Fibroblast of villous mesenchyme (primary cell): ENCODE measurements at places on chromosomes 16 and 17. TPM values are rescaled to one million over a fixed set of nuclear protein-coding genes. Genes with fewer than 3 reads are reported as not detected.

GRCh38 chr17:58165981-58166380 lies 801 bp upstream of the OR4D2 start:
- DNase-seq, result no peak

DNA sequence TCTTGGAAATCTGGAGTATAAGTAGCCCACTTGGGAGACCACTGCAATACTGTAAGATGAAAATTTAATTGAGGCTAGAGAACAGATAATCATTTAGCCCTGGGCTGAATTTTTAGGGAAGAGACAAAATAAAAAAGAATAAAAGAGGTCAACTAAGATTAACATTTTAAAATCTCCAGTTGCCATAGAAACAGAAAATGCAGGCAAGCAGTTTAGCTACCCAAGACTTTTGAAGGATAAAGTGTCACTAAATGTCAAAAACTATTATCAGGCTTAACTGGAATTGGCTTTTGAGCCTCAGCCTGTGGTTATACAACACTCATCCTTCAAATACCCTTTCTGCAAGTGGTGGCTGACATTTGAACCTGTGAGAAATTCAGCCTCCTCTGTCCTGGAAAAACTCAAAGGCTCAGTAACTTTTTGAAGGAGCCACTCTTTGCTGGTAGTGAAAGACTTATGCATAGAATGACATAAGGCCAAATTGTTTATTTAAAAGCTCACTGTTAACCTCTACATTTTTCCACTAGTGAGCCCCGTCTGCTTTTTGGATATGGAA lies 220.7 kb upstream of the KCNJ16 start:
- peak; percentile 10 for DNase-seq

GRCh38 chr16:68909099-68909733 lies 65.9 kb downstream of the TANGO6 start:
- DNase-seq, result peak; percentile 17

DNA sequence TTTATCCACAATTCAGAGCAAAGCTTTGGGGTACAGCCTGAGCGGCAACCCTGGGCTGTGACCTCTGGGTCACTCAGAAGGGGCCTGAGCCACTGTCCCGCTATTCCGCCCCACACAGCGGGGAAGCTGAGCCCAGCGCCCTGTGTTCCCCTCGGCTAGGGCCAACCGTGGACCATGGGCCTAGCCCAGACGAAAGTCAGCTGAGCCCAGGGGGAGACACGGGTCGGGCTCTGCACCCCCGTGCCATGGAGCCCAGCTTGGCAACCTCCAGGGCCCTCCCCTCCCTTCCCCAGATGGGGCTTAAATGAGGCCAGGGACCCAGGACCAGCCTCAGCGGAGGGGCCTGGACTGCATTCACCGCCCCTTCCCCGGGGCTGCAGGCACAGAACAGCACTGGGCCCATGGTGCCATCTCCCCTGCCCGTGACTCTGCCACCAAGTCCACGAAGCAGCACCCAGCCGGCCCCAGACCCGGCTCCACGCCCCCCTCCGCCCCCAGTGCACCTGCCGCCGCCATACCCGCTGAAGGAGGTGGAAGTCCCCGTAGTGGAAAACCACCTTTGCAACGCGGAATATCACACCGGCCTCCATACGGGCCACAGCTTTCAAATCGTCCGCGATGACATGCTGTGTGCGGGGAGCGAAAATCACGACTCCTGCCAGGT lies 1.8 kb downstream of the TPSD1 start:
- DNase-seq, result no peak

GRCh38 chr17:49829026-49829425 lies 18.8 kb downstream of the TAC4 start:
- DNase-seq, result no peak

DNA sequence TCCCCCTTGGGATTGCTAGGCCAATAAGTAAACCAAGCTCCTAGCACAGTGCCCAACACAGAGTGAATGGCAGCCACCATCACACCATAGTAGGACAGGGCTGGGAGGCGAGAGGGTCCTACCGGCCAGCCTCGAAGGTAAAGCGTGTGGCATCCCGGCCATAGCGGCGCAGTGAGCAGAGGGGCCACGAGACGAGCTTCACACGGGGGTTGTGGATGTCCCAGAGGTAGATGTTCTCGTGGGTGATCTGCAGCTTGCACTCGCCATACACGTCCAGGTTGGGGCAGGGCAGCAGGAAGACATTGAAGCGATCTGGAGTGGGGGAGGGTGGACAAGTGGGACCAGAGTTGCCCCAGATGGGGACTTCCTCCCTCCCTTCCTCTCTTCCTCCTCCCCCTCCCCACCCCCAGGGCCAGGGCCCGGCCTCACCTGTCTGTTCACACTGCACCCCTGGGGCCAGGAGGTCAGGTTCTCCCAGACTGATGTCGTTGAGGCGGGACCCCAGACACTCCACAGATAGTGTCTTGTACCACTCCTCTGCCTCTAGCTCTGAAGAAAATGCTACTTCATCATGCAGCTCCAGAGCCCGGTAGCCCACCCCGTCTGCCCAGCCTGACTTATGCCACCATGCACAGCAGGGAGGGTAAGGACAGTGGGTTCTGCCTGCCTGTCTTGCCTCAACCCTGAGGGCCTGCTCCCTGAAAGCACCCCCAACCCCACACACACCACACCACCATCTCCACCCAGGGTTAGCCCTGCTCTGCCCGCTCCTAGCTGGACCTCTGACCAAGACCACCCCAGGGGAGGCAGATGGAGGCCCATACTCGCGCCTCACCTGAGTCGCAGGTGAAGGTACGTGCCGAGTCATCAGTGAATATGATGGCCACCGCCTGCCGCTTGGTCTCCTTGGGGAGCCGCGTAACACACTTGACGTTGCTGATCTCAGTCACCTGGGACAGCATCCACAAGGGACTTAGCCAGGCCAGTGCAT lies 11.3 kb downstream of the DOK4 start:
- DNase-seq, result no peak

- peak; percentile 41 for DNase-seq
These were observed 96.5 kb upstream of the ASIC2 start for GRCh38 chr17:33389504-33390135.

- peak; percentile 72 for DNase-seq
These were observed 82.6 kb downstream of the DYNLRB2 start for GRCh38 chr16:80623376-80623775.

GUCY2D gene
- total RNA-seq, result under 0.01 TPM in 1 of 2 replicates, not detected in the other

DNA sequence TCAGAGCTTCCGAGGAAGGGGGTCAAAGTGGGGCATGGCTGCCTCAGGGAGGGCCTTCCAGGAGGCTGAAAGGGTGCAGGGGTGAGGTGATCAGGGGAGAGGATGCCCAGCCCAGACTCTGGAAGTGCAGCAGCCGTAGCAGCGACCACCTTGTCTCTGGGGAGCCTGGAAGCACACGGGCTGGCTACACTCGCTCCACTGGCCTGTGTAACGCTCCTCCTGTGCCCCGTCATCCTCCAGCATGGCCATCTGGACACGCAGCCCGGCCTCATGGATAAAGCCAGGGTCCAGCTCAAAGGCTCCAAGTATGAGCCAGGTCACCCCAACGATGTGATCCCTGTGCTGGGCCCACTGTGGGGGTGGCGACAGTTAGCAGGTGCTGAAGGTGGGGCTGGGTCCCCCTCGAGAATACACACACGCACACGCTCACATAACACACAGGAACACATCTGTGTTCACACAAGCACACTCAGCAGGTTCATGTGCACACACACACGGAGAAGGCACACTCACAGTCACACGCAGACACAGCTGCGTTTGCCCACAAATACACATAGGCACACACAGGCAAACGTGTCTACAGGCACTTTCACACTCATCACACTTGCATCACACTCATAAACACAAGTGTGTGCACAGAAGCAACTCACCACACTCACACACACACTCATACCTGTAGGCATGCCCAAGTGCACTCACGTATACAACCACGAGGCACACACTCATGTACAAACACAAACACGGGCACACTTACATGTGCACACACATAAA lies 19.3 kb downstream of the POLR3K start:
- no peak for DNase-seq

DNA sequence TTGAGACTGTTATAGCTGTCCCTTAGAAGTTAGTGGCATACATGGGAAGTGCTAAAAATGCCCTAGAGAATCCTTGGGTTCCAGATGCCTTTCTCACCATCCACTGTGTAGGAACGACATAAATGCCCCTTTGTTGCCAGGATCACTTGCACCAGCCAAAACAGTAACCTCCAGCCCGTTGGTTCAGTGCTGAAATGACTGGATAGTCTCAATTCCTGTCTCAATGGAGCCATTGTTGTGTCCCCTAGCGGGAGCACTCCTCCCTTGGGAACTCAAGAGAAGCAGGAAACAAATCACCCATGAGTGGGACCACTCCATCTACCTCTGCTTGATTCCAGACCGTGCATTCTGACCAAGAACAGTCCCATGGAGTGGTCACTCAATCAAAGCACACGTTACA lies 23.1 kb downstream of the MPHOSPH6 start:
- no peak for DNase-seq

DNA sequence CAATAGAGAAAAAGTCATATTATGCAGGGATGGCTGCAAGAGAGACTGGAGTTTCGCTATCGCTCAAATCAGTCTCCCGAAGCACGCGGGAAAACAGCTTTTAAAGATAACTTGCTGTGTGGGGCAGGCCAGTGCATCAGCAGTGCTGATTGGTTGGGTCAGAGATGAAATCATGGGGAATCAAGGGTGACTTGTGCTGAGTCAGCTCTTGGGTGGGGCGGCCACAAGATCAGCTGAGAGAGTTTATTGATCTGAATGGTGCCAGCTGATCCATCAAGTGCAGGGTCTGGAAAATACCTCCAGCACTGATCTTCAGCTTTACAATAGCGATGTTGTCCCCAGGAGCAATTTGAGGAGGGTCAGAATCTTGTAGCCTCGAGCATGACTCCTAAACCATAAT lies 430.5 kb downstream of the RBFOX1 start:
- no peak for DNase-seq

CETP gene
- not detected in 2 replicates for total RNA-seq

GRCh38 chr16:69188716-69189115 lies 1.8 kb downstream of the SNTB2 start:
- DNase-seq, result no peak

FOXC2 gene
- total RNA-seq, result 0.64 TPM in 1 of 2 replicates, not detected in the other

- peak; percentile 55 for DNase-seq
These were observed 36.8 kb downstream of the ASPA start for GRCh38 chr17:3512505-3513171.

C17orf78 gene
- total RNA-seq, result not detected in 2 replicates

- DNase-seq, result no peak
These were observed 24.1 kb downstream of the ANKFN1 start for GRCh38 chr17:56177361-56177760.

KCNJ18 gene
- total RNA-seq, result not detected in 2 replicates

DNA sequence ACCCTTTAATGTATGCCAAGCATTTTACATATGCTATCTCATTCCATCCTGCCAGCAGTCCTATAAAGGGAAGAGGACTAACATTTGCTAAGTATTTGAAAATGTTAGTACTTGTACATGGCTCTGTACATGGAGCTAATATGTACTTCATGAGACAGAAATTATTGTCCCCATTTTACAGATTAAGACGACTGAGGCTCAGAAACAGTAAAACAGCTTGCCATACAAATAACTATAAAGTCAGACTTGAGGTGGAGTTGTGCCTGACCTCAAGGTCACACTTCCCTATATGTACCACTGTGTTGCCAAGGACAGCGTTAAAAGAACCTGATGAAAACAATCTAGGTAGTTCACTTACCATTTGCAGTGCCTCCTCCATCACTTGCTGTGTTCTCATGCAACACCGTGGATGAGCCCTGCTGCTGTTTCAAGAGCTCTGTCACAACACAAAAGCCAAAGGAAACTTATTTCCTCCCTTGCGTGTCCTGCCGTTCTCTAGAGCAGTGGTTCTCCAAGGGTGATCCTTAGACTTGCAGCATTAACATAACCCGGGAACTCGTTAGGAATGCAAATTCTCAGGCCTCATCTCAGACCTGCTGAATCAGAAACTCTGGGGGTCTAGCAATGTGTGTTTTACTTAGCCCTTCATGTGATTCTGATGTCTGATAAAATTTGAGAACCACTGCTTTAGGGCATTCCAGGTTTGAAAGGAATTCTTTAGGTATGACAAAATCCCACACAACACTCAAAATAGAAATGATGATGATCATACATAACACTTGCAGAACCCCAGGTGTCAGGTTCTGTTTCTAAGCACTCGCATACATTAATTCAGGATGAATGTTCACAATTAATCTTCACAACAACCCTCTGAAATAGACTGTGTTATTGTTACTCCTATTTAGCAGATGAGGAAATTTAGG lies 51.2 kb upstream of the MTMR4 start:
- no peak for DNase-seq

DNA sequence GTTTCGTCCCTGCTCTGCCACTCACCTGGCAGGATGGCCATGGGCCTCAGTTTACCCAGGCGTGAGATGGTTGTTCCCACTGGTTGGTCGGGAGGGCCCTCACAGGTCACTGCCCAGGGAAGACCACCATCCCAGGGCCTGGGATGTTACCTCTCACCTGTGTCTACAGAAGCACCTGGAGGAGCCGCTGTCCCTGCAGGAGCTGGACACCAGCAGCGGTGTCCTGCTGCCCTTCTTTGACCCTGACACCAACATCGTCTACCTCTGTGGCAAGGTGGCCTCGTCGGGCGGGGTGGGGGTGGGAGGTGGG lies 4.1 kb downstream of the CORO1A start:
- no peak for DNase-seq

DNA sequence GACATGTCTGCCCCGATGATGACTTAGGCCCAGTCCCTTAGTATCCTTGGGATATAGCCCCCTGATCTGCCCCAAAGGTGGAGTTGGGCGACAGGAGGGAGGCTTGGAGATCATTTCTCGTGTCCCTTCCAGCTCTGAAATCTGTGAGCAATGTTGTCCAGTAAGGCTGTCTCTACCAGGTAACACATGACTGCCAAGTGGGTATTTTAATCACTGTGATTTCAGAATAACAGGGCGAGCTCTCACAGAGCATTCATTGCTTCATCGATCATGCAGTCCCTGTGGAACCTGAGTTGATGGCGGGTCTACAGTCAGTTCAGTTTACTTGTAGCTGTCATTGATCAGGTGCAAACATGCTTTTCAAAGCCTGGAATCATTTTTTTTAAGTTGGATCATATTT lies 39.2 kb downstream of the KSR1 start:
- DNase-seq, result no peak

SLC38A8 gene
- total RNA-seq, result not detected in 2 replicates

DNA sequence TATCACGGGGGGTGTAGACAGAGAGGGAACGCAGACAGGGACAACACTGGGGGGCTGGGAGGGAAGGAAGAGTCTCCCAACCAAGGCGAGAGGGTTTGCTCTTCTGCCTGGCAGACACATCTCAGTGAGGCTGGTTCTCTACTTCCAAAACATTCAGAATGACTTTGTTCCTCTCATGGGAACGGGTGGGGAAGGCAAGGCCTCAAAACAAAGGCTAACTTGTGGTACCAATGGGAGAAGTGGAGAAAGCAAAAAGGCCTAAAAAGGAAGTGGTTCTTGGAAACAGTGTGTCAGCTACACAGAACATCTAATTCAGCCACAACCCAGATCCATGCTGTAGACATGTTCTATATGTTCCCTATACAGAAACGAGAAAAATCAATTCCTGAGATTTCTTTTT lies 7.5 kb downstream of the FLOT2 start:
- no peak for DNase-seq

DNA sequence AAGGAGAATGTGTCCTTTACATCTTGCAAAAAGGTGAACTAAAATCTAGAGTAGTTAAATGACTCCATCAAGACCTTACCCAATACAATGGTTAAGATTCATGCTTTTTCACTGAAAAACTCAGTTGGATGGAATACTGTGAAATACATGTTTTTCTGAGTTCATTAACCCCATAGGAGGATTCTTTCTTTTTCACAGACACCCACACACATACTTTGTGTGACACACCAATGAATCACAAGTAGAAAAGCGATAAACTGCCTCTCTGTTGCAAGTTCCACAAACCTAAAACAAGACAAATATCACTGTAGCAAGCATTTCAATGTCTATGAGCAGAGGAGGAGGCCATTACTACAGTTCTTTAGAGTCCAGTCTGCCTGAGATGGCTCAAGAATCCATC lies 258.8 kb upstream of the CDH5 start:
- peak; percentile 84 for DNase-seq
